ENCODE measurements at places on chromosomes 12 and 14.

- DNase-seq: no peak
Observed at GRCh38 chr14:58941629-58942028, 246.8 kb upstream of the DAAM1 start.

DNA sequence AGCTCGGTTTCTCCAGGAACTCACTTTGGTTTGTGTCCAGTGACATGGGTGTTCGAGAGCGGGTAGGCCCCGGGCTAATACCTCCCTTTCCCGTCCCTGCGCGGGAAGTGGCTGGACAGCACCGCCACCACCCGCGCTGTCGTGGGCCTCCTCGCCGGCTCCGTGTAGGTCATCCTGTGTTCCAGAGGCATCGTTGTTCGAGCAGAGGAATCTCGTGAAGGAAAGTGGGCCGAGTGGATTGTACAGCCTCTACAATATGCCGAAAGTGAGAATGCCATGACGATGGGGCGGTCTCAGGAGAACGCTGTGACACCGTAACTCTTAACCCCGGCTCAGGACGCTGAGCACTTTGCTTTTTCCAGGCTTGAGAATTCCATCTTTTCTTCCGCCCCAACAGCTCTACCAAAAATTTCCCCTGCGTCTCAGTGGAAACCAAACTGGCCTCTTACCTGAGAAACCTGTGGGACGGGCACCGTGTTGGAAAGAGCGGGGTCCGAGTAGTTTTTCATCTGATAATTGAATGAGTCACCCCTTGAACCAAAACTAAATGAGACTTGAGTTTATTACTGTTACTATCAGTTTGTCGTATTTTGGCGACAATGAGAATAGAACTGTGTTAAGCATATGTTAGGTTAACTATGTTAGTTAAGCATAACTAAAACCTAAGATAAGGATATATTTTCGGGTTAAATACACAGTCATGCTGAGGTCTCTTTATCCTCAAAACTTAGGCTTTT, 510 bp downstream of the EIF2S1 start:
- DNase-seq: no peak

DNA sequence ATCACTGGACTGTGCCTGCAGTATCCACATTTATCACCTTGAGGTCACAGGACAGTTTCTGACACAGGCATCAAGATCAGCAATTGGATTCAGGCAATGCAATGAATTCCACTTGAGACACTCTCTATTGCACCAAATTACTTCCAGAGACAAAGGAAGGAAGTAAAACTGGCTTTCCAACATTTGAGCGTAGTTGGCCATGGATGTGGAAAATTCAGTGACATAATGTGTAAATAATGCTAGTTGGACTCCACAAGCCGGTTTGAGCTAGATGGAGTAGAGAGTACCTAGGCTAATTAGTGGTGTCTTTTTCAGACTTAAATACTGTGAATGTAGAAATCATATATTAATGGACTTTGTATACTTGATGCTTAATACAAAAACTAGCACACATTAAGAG, 168.3 kb upstream of the SYT1 start:
- no peak for DNase-seq

DNA sequence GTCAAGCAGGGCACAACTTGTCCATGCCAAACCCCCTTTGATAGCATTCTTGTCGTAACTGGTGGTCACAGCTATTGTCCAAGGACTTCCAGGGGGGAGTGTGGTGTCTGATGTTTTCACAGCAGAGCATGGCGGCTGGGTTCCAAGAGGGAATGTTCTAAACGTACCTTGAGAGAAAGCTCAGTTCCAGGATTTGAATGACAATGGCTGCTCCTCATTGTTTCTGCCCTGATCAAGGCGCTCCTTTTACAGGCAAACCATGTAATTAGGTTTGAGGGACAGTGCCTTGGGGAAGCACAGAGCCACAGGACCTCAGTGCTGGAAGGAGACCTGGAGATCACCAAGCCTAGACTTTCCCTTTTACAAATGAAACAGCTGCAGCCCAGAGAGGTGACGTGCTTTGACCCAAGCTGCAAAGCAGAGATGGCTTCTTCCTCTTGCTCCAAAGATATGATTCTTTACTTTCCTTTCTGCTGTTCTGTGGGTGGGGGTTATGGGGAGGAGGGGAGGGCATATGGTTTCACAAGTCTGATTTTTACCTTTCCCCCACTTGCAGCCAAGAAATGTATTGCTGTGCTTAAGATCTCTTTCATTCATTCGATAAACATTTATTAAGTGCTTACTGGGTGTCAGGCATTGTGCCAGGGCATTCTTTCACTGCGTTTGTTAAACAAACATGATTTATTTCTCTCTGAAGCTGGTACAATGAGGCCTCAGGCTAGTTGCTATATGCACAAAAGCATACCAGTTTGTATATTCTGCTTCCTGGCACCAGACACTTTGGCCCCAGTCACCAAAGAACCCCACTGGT, 172.8 kb downstream of the KTN1 start:
- DNase-seq: no peak

DNA sequence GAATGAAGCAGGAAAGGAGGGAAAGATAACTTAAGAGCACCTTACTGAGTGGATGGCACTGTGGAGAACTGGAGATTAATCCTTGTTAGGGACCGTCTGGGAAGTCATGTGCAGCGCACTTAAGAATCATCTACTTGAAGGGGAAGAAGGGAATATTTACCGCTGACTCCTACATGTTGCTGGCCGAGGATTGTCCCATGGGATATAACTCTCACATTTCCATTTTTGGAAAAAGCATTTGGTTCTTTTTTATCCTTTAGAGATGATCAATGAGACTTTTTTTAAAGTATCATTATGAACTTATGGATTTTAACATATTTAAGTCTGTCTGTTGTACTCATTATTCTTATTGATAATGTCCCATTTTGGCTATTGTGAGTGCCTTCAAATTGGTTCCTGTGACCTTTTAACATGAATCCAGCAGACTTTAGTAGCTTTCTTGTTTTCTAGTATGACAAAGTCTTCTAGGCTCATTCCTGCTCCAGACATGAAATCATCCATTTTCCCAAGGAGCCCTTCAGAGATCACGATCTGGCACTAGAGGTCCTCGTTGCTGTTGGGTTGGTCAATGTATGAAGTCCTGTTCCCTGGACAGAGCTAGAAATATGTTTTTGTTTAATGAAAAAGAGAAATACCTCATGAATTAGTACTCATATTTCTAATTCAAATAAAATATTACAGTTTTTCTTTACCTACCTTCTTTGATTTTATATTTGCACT, 20.2 kb upstream of the FAM234B start:
- DNase-seq: no peak

GRCh38 chr12:106976668-106977067, 10.3 kb downstream of the MTERF2 start:
- no peak for DNase-seq

All from CD4-positive, alpha-beta T cell treated with Interleukin-12 subunit alpha and Interleukin-12 subunit beta, for 1 hour (primary cell).